ENCODE measurements at places on chromosomes 7 and 10. TPM values are rescaled to one million over a fixed set of nuclear protein-coding genes. Genes with fewer than 3 reads are reported as not detected.

The CLDN3 gene
- not detected for total RNA-seq

The CD36 gene
- 406 TPM for total RNA-seq

The ANXA8L1 gene
- total RNA-seq: not detected

The TAS2R4 gene
- 0.19 TPM for total RNA-seq

The VCL gene
- 186 TPM for total RNA-seq

The GBX1 gene
- not detected for total RNA-seq

The NANOS1 gene
- 0.96 TPM for total RNA-seq

The VPS50 gene
- 49.9 TPM for total RNA-seq

The C10orf67 gene
- total RNA-seq: 0.19 TPM

All from regular cardiac myocyte (primary cell).